ENCODE measurements at places on chromosomes 11 and 22.

GRCh38 chr11:108511851-108512474 is 13.8 kb upstream of the POGLUT3 start:
- no peaks in the 10 kb centered on the region for H3K27me3 ChIP-seq
- H3K27ac ChIP-seq, result no peak overlapping the region
- no peak overlapping the region for H3K4me3 ChIP-seq
- DNase-seq, result no peak
- H3K4me1 ChIP-seq, result no peaks in the 10 kb centered on the region

- no peak overlapping the region for H3K27ac ChIP-seq
- peaks cover 52% of the 10 kb centered on the region for H3K27me3 ChIP-seq
- H3K36me3 ChIP-seq, result no peaks in the 10 kb centered on the region
- no peaks in the 10 kb centered on the region for H3K4me1 ChIP-seq
- H3K4me3 ChIP-seq, result no peak overlapping the region
Observed at GRCh38 chr11:57203359-57203758, 21.6 kb downstream of the LRRC55 start.

DNA sequence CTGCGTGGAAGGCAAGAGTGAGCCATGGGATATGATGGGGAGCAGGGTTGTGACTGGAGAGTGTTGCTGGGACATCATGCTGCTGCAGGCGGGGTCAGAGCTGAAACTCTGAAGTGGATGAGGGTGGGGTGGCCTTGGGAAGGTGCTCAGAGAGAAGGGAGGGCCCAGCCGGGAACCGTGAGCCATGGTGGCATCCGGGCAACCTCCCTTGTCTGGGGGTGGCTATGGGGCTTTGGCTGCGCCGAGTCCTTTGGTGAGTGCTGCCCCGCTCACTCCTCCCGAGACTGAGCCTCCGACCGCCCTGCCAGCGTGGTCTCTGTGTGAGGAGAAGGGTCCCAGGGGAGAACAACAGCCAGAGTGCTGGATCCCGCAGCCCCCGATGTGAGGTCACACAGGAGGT is 632.0 kb downstream of the BRD1 start:
- no peak overlapping the region for H3K4me3 ChIP-seq
- no peaks in the 10 kb centered on the region for H3K36me3 ChIP-seq
- DNase-seq, result no peak

GRCh38 chr11:32259641-32260081 is 168.8 kb downstream of the RCN1 start:
- H3K4me3 ChIP-seq, result no peak overlapping the region
- no peak overlapping the region for H3K27ac ChIP-seq
- no peaks in the 10 kb centered on the region for H3K36me3 ChIP-seq
- H3K4me1 ChIP-seq, result 0 out of 2 replicates have a peak, but pooled peaks cover 6% of the 10 kb centered on the region
- H3K27me3 ChIP-seq, result peaks cover 8% of the 10 kb centered on the region

- H3K4me1 ChIP-seq, result peaks cover 14% of the 10 kb centered on the region
- H3K27me3 ChIP-seq, result no peaks in the 10 kb centered on the region
- H3K27ac ChIP-seq, result no peak overlapping the region
- no peak overlapping the region for H3K4me3 ChIP-seq
Observed at GRCh38 chr11:65016705-65017104, 2.7 kb downstream of the ARL2 start.

DNA sequence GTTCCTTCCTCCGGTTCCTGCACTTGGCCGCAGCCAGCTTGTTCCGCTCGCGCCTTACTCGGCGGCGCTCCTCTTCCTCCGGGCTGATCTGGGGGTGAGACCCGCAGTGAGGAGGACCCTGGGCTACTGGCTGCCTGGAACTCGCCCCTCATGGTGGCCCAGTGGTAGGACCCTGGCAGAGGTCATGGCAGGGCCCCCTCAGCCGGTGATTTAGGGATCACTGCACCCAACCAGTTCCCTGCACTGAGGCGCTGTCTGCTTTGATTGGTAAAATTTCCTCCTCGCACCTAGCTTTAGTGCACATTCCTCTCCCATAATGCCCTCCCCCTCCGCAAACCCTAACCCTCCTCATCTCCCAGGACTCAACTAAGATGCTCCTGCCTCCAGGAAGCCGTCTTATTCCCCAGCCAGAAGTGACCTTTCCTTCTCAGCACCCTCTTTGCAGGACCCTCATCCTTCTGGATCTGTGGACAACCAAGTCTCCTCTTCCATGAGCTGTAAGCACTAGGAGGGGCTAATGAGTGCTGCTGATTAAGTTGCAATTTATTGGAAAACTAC is 3.6 kb downstream of the CCDC85B start:
- no peak overlapping the region for H3K4me3 ChIP-seq
- DNase-seq, result no peak
- H3K27me3 ChIP-seq, result no peaks in the 10 kb centered on the region
- no peak overlapping the region for H3K27ac ChIP-seq
- peaks cover 44% of the 10 kb centered on the region for H3K4me1 ChIP-seq

Measured in PC-9 (cell line).